ENCODE measurements at places on chromosomes 2 and 18.
A peak's percentile ranks its signal among the peaks of the same experiment; 100 is the strongest.

- peak; percentile 86 for DNase-seq
These were observed 916 bp upstream of the PDCD1 start for GRCh38 chr2:241859436-241860183.

DNA sequence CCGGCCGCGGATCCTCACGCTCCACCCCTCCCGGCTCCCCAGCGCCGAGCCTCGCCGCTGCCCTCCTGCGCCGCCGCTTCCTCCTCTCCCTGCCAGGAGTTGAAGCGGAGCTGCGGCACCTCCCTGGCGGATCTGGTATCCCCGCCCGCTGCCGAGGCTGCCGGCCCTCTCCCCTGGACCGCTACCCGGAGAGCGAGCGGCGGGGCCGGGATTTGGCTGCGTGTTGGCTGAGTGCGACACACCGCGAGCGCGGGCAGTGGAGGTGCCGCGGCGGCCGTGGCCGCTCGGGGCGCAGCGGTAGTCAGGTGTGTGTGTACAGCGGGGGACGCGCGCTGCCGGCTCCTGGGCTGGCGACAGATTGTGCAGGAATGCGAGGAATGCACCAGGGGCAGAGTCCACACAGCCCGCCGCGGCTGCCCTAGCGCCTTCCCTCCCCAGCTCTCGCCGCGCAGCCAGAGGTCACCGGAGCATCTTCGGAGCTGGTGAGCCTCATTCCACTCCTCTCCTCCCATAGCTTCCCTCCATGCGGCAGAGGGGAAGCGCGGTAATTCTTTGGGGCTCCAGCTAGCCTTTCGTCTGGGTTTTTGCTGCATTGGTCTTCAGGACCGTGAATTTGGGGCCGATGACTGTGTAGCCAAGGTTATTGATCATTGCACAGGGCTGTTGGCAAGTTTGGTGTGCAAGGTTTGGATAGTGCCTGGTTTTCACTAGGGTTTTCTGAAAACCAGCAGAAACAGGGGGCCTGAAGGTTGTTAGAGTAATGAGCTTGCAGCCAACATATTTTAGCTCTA is 1.3 kb downstream of the PKP4 start:
- DNase-seq, result peak; percentile 51

- peak; percentile 93 for DNase-seq
These were observed 1.9 kb upstream of the CFAP53 start for GRCh38 chr18:50268022-50268747.

GRCh38 chr18:55862693-55863390 is 274.9 kb upstream of the TCF4 start:
- no peak for DNase-seq

GRCh38 chr2:143251681-143252080 is 122.5 kb downstream of the ARHGAP15 start:
- no peak for DNase-seq

DNA sequence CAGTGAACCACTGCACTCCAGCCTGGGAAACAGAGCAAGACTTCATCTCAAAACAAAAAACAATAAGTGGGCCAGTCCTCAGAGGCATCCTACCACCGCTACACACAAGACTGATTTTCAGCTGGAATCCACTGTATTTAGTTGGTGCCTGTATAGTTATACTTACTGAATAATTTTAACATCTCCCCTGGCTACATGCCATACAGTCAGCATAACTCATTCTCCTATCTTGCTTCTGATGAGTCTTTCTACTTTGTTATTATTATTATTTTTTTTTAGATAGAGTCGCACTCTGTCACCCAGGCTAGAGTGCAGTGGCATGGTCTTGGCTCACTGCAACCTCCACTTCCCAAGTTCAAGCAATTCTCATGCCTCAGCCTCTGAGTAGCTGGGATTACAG is 19.9 kb upstream of the CAB39 start:
- DNase-seq, result no peak

DNA sequence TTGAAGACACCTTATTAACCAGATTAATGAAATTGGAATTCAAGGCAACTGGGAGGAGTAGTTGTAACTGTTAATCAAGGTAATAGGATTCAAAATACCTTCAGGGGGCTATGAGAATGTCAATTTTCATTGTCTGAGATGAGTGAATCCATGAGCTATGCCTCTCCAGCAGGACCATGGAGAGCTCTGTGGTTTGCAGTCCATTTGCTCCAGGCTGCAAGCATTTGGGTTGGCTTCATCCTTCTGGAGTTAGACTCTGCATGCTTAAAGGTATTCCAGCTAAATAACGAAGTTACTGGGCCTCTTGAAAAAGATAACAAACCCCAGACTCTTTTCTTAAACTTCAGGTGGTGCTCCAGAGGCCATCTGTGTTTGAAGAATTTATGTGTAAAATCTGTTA is 207.1 kb upstream of the SLC8A1 start:
- DNase-seq, result no peak

GRCh38 chr2:205461169-205461568 is 221.1 kb upstream of the NRP2 start:
- DNase-seq, result no peak

GRCh38 chr2:181463588-181463987 is 6.4 kb downstream of the ITGA4 start:
- no peak for DNase-seq

DNA sequence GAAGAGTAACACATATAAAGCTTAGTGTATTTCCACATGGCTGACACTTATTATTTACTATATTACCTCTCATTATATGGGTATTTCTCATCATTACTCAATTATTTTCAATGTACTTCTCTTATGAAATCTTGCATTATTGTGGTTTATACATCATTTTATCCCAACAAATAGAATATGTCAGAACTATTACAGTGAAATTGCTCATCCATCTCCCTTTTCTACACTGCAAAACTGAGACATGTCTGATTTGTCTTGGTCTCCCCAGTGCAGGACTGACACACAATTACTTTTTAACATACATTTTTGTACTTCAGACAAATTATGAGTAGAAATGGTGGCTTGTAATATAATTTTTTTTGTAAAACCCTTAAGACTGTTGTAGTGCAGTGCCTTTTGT is 600.9 kb downstream of the PLCL1 start:
- DNase-seq, result no peak

GRCh38 chr2:36732673-36733036 is 36.1 kb downstream of the VIT start:
- no peak for DNase-seq

DNA sequence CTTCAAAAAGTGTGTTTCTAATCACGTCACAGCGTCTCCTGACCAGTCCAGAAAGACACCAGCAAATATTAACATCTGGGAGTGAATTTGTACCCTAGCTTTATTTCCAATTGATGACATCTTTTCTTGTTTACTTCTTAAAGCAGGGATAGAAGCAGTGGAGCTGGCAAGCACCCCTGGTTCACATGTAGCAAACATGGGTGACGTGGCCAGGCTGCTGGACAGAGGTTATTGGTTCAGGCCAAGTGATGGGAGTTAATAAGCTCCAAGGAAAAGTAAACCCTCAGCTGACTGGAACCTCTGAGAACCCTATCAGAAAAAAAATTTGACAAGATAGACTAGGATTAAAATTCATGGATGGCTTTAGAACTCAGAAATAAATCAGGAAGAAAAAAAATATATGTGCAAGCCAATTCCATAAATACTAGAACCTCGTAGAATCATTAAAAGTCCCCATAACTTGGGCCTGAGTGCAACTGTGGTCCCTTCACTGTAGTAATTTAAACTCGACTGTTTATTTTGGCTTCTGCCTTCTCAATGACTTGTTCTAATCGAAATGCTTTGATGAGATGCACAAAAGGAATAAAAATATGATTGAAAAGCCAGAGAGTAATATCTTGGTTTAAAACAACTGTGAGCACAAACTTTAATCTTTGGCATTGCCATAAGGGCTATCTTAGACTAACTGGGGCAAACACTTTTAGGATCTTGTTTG is 121.5 kb upstream of the CTAGE1 start:
- no peak for DNase-seq

DNA sequence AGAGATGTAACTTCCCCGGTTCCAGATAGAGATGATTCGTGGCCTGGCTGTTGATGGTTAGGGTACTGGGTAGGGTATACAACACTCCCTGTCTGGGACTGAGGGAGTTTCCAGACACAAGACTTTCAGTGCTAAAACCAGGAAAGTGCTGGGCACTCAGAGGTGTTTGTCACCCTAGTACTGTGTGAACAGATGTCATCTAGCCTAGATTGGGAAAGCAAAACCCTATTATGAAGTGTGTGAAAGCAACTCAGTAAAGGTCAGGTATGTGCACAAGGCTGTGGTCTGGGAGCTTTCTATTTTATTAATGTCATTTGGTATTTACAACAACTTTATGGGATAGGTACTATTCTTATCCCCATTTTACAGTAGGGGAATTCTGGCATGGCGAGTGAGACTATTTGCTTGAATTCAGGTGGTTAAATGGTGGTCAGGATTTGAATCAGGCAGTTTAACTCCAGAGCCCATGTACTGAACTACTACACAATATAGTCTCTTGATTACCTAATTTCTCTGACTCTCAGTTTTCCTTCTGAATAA is 2.6 kb downstream of the BZW1 start:
- no peak for DNase-seq

- DNase-seq, result no peak
These were observed 510.6 kb downstream of the ERBB4 start for GRCh38 chr2:212027681-212028628.

DNA sequence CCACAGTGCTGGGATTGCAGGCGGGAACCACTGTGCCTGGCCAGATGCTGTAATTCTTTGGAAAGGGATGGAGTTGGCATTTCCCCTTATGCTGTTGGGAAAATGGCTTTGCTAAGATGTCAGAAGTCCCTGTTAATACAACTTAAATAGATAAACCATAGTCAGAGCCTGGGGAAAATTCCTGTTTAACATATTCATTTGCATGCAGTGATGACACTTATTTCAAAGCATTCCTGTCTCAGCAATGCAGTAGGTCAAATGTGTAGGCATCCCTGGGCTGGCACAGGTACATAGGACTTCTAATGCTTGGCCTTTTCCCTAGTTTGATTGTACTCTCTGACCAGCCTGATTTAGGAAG is 38.6 kb downstream of the RAMP1 start:
- no peak for DNase-seq

GRCh38 chr2:9050122-9050809 is 46.8 kb upstream of the MBOAT2 start:
- DNase-seq, result no peak

- DNase-seq, result no peak
These were observed 37.0 kb upstream of the MEP1B start for GRCh38 chr18:32152705-32153448.

- no peak for DNase-seq
These were observed 96.6 kb upstream of the CTDP1 start for GRCh38 chr18:79582978-79583377.

GRCh38 chr18:3619746-3620145 is 169.8 kb downstream of the TGIF1 start:
- no peak for DNase-seq

- DNase-seq, result no peak
These were observed 129.7 kb downstream of the PHLPP1 start for GRCh38 chr18:62844850-62845643.

- DNase-seq, result peak; percentile 8
These were observed 284.5 kb downstream of the MTX2 start for GRCh38 chr2:176553685-176554100.

- DNase-seq, result no peak
These were observed 53.6 kb downstream of the CDK15 start for GRCh38 chr2:201859949-201860348.

DNA sequence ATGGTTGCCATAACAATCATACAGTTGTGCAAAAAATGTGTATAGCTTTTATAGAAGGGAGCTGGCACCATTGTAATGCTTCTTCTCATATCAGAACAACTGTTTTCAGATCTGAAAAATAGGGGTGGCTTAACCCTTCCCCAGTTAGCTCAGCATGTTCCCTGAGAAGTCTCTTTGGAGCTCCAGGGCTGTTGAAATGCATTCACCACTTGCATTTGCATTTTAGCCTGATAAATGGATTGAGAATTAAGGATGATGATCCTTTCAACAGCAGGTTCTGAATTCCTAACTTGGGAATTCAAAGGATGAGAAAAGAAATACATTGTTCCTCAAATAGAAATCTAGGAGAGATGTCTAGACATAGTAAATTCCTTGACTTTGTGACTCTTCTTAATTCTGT is 181.7 kb upstream of the ALPP start:
- DNase-seq, result no peak

GRCh38 chr2:96831679-96832078 is 12.1 kb downstream of the ANKRD23 start:
- no peak for DNase-seq

GRCh38 chr2:173282795-173283545 is 71.7 kb upstream of the CDCA7 start:
- DNase-seq, result no peak

GRCh38 chr2:96336104-96336775 is 674 bp downstream of the NCAPH start:
- no peak for DNase-seq

DNA sequence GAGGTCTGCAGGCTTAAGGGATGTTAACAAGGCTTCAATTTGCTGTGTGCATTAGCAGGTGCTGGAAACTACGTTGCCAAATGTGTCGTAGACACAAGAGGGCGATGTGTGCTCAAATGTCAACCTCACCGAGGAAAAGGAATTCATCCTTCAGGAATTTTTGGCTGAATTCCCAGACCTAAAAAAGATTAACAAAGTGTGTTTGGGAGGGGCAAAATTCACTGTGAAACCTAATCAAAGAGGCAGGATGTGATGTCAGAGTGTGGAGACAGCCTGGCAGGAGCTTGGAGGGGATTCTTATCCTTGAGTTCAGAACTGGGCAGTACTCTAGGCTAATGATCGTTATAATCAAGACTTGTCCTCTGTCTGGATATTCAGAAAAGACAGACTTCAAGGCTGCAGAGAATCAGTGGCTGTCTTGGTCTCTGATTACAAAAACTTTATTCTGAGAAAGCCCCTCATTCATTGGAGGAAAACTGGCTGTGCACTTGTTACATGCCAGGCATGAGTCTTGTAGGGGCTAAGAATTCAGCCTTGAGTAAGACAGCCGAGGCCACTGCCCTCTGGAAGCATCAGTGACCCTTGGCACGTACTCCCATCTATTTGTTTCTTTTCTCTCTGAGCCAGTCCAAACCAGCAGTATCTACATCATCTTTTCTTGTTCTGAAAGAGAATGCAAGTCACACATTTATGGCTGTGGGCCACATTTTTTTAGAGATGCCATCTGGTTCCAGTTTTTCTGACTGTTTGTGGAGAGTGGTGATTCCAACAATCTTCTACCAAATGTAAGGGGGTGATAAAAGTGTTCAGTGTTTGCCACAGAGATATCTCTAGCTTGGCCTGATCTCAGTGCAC is 18.7 kb upstream of the SCYGR1 start:
- DNase-seq, result peak; percentile 24

- DNase-seq, result no peak
These were observed 40.7 kb downstream of the SLC9A2 start for GRCh38 chr2:102660070-102660469.

DNA sequence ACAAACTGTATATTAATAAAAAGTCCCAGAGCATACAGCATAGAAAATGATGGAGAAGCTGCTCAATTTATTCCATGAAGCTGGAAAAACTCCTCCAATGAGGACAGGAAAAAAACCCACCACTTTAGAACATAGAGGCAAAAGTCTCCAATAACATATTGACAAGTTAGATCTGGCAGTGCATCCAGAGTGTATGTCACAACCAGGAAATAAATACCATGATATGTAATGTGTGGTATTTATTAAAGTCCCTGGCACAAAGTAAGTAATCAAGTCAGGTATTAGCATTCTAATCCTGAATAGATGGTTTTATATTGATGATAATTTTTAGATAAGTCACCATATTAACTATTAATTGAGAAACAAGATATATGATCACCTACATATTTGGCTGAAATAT is 427.3 kb upstream of the HS6ST1 start:
- DNase-seq, result no peak

GRCh38 chr18:50128506-50129271 is 66.3 kb downstream of the MYO5B start:
- DNase-seq, result no peak

GRCh38 chr2:234422981-234423431 is 73.9 kb downstream of the ARL4C start:
- DNase-seq, result no peak

- no peak for DNase-seq
These were observed 794 bp upstream of the CHCHD5 start for GRCh38 chr2:112583497-112584133.

All from germinal center (tissue), 1 donor.